NAMALWA (cell line): ENCODE measurements at places on chromosomes 7 and 10.

DNA sequence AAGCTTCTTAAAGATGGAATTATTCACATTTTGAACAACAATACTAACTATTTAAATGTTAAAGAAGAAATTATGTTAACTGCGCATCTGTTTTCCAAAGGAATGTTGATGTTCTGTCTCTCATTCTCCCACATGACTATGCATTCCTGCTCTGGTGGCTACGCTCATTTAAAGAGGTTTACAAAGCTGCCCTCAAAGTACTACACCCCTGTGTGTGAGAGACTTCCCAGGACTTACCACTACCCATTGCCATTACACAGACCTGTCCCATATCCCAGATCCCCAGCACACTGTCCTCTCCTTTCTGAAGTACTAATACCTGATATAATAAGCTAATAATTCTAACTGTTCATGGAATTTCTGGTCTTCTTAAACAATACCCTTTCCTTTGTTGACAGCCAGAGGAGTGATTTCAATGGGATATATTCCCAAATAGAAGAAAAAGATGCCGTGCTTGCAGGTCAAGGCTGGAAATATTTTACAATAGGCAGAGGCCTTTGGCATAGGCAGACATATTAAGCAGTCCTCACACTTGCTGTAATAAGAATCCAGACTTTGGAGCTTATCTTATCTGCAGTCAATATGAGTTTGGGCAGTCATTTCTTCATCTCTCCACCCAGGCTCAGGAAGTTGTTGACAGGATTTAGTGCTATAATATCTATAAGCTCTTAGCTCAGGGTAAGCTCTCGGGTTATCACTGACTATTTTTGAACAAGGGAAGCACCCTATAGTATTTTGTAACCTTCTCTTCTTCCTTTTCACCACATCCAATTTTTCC lies 12.2 kb downstream of the LIPF start:
- no peak for DNase-seq

GRCh38 chr10:25294032-25294926 lies 119.5 kb downstream of the GPR158 start:
- no peak for DNase-seq

- DNase-seq: no peak
These were observed 67.2 kb downstream of the COBL start for GRCh38 chr7:51249187-51249945.

GRCh38 chr7:106372126-106372525 lies 87.3 kb upstream of the NAMPT start:
- no peak for DNase-seq

GRCh38 chr10:115050375-115051010 lies 42.7 kb upstream of the ATRNL1 start:
- DNase-seq: no peak

GRCh38 chr10:95616446-95616845 lies 40.1 kb downstream of the ALDH18A1 start:
- no peak for DNase-seq

GRCh38 chr10:99938563-99938962 lies 71.2 kb downstream of the DNMBP start:
- no peak for DNase-seq

DNA sequence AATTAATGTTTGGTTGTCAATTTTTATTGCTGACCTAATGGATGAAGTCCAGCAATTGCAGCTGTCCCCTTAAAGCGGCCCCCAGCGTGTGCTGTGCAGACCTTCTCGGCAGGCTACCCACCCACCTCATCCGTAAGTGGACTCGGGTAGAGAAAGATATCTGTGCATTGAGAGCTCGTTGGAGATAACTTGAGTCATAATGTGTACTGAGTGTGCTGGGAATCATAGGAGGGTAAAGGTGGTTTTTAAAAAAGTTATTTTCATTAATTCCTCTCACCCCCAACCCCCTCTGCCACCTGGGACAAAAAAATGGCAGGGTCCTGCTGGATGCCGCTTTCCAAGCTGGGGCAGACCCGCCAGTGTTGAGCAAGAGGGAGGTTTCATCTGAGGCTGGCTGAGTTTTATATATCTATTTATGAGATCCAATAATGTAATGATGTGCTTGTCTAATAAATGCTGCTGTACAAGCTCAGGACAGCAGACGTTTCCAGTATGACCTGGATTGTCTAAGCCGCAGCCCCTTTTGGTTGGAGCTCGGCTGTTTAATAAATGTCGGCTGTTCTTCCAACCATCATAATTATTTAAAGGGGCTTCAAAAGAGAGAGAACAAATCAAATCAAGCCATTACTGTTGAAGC lies 119.1 kb downstream of the NKX6-2 start:
- DNase-seq: no peak

DNA sequence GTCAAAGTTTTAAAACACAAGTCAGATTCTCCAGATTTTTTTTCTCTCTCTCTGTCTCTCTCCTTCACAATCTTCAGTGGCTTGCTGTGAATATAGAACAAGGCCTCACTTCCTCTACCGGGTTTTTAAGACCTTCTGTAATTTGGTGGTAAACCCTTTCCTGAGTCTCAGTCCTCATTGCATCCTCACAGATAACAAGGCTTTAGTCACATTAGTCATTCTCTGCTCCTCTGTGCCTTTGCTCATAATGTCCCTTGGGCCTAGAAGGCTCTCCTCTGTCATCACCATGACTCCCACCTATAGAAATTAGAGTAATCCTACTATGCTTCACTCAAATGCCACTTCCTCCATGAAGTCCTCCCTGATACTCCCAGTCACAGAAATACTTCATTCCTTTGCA lies 172.7 kb upstream of the HPS1 start:
- no peak for DNase-seq

GRCh38 chr7:102404005-102404861 lies 8.1 kb downstream of the PRKRIP1 start:
- peak; percentile 93 for DNase-seq

DNA sequence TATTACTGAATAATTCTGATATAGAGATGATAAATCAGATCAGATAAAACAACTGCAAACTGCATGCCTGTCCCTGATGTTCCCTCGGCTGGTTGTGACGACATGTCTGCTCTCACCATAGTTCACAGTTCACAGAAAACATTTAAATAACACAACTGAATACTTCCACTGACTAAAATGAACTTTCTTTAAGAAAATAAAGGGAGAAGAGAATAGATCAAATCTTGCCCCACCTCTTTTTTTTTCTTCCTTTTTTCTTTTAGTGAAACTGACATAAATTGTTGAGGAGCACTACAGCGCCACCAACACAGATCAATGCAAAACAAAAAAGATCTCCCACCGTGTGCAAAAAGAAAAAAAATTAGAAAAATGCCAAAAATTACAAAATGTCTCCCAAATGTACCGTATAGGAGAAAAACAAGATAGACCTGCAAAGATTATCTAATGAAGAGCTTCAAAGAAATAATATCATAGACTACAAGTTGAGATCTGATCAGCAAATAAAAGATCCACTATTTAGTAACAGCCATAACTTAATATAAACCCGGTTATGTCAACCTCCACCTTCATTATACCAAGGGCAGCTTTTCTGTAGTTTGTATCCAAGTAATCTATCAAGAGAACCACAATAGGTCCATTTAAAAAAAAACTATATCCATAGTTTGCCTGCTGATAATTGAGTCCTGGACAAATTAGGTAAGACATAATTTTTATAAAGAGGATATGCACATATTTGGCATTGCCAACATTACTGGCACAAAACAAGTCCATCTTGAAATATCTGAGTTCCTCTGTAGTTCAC lies 30.7 kb upstream of the EPC1 start:
- peak; percentile 83 for DNase-seq

- DNase-seq: no peak
These were observed 89.3 kb downstream of the SEC23IP start for GRCh38 chr10:119981826-119982225.

DNA sequence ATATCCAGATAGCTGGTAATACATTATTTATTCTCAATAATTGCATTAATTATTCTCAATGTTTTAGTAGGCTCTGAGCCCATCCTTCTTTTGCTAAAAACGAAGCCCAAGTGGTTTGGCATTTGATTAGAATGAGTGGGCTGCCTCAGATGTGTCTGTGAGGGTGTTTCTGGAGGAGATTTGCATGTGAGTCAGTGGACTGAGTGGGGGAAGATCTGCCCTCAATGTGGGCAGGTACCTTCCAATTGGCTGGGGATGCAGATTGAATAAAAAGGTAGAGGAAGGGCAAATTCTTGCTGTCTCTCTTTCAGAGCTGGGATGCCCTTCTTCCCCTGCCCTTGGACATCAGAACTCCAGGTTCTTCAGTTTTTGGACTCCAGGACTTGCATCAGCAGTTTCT lies 290.6 kb upstream of the SMIM30 start:
- no peak for DNase-seq

- no peak for DNase-seq
These were observed 233.1 kb downstream of the SEMA3E start for GRCh38 chr7:83415840-83416239.

GRCh38 chr7:116432527-116432916 lies 67.0 kb upstream of the CAV2 start:
- DNase-seq: no peak

DNA sequence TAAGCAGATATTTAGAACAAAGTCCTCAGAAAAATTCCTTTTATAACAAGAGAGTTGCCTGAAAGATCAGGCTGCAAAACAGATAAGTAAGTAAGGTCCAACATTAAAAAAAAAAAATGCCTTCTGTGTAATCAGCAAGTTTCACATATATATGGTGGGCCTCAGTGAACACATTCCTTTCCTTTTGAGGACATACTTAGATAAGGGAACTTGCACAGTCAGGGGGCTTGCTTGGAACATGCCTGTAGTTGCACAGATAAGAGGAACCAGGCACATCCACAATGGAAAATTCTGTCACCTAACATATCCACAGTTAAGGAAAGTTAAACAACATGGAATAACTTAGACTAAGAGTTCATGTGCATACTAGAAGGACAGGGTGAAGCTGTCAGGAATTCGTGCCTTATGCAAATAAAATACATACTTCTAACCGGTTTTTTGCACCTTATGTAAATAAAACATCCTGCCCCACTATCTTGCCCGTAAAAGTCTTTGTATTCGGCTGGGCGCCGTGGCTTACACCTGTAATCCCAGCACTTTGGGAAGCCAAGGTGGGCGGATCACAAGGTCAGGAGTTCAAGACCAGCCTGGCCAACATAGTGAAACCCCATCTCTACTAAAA lies 257.3 kb downstream of the ZNF33B start:
- DNase-seq: no peak

DNA sequence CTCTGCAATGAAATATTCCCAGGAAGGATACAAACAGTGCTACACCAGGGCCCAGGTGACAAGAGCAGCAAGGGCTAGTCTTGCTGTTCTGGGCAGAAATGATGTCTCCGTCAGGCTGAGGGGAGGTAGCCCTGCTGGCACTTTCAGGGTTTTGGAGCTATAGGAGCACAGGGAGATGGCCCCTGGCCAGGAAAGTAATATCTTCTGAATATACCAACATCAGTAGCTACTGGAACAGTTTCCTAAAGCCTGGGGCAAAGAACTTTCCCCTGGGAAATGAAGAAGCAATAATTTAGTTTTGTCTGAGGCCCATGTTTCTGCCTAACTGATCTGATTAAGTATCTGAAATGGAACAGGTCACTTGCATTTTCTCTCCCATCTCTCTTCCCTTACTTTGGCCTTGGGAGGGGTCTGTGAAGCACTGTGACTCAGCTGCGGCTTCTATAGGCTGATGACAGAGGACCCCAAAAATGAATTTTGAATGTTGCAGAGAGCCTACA lies 489.1 kb upstream of the PODXL start:
- no peak for DNase-seq

DNA sequence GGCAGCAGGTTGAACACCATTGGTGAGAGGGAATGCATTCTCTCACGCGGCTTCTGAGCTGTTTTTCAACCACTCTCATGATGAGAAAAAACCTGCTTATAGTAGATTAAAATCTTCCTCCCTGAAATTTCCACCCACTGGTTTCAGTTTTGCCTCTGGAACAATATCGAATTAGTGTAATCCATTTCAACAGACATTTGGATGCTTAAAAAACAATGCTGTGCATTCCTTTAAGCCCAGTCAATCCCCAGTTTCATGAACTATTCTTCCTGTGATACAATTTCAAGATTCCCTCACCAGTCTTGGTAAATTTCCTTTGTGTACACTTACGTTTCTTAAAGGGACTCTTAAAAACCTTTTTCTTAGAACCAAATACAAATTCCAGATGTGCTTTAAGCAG lies 89.6 kb downstream of the ITIH5 start:
- no peak for DNase-seq

DNA sequence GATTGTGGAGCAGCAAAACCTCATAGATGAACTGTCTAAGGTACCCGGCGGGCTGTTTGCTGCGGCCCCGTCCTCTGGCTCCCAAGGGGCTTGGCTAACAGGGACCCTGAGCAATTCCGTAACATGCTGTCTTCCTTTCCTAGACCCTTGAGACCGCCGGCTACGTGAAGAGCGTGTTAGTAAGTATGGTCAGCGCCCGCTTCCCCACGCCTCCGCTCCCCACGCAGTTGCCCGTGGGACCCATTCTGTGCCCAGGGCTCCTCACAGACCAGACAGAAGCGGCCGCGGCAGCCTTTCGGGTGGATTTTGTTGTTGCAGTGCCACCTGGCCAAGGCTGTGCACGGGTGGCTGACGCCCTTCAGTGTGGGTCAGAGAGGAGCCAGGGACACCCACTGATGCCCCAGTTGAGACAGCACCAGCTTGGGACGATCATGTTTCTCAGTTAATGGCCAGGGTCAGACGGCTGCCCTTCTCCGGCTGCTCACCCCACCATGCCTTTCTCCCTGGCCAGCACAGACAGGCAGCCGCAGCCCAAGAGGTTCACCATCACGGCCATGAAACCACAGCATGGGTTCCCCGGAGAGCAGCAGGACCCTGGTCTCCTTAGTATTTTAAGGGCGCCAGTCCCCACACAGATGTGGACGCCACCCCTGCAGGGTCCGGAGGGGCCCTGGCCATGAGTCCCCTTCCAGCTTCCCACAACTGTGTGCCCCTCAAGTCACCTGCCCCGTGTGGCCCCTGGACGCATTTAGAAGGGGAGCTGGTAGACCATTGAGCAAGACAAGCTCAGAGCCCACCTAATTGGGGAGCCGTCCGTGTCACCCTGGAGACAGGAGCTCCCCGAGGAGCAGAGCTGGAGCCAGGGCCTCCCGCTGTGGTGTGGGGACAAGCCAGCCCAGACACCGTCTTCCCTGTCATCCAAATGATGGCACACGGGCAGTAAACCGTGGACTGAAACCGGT lies 49.4 kb upstream of the DPYSL4 start:
- DNase-seq: no peak

DNA sequence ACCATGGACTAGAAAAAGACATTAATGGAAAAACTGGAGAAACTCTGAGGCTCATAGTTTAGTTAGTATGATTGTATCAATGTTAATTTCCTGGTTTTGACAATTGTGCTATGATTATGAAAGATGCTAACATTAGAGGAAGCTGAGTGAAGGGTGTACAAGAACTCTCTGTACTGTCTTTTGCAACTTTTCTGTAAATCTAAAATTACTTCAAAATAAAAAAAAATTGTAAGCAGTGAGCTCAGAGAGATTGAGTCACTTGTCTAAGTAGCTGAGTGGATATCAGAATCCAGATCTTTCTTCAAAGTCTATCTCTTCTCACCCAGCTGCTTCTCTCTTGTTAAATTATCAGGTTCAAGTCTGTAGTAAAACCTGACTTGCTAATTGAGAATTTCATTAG lies 181.1 kb downstream of the PLCE1 start:
- no peak for DNase-seq
